Activated CD8-positive, alpha-beta memory T cell treated with anti-CD3 and anti-CD28 coated beads for 4 hours (primary cell): ENCODE measurements at places on chromosomes 13 and 19.
A peak's percentile ranks its signal among the peaks of the same experiment; 100 is the strongest.

DNA sequence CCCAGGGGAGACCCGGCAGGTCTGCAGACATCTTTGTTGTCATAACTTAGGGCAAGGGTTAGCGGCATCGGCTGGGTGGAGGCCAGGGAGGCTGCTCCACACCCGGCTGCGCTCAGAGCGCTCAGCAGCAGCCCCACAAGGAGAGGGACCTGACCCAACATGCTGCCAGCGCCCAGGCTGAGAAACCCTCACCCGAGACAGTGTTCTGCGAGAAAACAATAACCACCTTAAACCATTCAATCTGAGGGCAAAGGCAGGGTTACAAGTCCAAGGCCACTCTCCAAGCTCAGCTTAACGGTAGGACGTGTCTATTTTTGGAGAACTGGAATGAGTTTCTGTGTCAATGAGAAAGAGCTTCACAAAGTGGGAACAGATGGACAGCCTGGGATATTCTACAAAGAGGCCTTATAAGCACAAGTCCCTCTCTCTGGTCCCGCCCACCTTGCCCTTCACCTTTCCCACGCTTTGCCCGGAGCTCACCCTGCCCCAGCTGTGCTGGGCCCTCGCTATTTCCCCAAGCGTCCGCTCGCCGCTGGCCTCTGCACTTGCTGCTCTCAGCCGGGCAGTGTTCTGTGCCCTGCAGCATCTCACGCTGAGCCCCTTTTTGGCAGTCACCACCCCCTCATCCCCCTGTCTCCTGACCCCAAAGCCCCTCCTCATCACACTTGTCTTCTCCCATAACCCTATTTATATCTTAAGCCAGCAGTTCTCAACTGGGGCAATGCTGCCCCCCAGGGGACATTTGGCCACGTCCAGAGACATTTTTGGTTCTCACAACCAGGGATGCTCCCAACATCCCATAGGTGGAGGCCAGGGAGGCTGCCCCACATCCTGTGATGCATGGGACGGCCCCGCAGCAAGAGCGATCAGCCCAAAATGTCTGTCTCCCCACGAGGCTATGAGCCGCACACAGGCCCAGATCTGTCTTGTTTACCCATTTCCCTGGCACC lies 17.6 kb downstream of the PPP1R12C start:
- no peak for DNase-seq

DNA sequence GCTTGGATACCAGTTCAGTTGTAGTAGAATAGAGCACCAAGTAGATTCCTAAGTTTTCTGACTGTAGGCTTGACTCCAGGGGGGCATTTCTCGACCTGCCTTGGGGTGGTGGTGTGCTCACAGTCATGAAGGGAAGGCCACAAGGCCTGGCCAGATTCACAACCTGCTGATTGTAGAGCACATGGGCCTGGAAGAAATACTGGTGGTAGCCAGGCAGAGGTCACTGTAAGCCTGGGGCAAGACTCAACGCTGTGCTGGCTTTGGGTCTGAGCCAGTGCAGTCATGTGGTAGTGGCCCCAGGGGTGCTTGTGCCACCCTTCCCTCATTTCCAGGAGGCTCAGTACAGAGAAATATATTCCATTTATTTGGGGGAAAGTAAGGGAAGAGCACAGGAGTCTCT lies 832.3 kb upstream of the SLC10A2 start:
- DNase-seq, result no peak

GRCh38 chr13:33496336-33496735 lies 210.8 kb upstream of the STARD13 start:
- no peak for DNase-seq

DNA sequence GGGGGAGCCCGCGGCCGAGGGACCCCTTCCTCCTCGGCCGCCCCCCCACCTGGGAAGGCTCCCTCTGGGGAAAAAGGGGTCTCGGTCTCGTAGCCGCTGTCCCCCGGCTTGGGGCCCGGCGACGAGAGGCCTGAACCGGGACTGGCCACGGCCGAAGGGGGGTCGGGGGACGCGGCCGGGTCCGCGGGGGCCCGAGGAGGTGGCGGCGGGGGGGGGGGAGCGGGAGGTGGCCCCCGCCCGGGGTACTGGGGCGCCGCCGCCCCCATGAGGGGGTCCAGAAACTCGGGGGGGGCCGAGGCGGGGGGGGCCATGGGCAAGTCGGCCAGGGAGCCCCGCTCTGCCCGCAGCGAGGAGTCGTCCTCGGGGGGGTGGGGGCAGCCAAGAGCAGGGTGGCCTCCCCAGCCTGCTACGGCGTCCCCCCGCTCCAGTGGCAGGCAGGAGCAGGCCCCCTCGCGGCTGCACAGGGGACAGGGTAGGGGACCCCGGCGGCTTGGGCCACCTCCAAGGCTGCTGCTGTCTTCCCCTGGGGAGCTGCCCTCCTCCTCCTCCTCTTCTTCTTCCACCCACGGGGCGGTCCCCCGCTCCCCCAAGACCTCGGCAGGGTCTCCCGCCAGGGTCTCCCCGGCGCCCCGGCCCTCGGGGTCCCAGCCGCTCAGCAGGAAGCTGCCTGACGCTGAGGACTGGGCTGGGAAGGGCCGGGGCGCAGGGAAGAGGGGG lies 12.9 kb downstream of the LMTK3 start:
- no peak for DNase-seq

GRCh38 chr13:111919286-111919685 lies 147.7 kb upstream of the SOX1 start:
- no peak for DNase-seq

GRCh38 chr19:18477042-18477779 lies 39.3 kb upstream of the ISYNA1 start:
- DNase-seq, result no peak

DNA sequence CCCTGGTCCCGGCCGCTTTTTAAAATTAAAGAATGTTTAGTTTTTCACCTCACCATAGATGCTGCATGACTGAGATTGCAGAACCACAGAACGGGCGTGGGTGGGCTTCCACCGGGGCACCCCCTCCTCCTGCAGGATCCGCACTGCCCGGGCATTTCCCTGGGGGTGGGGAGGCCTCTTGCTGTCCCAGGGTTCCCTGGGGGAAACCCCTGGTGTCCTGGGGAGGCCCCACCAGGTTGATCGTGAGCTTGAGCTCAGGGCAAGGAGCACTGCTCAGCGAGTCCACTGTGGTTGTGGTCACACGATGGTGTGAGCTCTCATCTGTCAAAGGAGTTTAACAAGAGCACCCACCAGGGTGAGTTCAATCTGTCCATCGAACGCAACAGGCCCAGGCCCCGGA lies 11.4 kb upstream of the TCF3 start:
- peak; percentile 33 for DNase-seq

- DNase-seq, result no peak
Observed at GRCh38 chr19:30881281-30881680, 468.0 kb downstream of the TSHZ3 start.

DNA sequence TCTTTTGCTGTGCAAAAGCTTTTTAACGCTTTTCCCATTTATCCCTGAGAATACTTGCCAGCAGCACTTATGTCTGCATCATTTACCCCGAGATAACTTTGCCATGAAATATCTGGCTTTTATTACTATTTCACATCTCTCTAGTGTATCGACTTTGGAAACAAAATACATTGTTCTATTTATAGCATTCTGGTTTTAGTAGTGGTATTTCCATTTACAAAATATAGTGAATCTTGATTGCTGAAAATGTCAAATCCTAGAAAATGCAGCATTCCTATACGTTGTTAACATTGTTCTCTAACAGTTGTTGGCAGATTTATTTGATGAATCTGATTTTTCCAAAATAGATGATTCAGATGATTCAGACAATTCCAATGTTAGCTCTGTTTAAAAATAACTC lies 189.3 kb upstream of the SPRY2 start:
- DNase-seq, result no peak

- no peak for DNase-seq
Observed at GRCh38 chr19:18017275-18018083, 9.5 kb downstream of the ARRDC2 start.

DNA sequence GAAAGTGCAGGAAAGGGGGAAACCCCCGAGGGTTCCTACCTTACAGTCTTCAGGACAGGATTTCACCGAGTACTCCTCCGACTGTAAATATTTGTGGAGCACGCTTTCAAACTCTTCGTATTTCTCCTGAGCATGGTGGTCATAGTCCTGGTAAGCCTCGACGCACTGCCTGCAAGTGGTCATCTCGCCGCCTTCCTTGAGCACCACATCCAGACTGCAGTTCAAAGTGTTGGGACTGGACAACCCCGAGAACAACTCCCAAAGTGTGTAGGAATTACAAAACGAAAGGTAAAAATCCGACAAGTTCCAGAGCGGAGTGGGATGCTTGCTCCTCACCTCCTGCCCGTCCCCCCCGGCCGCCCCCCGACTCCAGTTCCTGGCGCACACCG lies 349.7 kb downstream of the LIG4 start:
- DNase-seq, result no peak

- DNase-seq, result no peak
Observed at GRCh38 chr19:49856574-49857021, 5.6 kb downstream of the PTOV1 start.

DNA sequence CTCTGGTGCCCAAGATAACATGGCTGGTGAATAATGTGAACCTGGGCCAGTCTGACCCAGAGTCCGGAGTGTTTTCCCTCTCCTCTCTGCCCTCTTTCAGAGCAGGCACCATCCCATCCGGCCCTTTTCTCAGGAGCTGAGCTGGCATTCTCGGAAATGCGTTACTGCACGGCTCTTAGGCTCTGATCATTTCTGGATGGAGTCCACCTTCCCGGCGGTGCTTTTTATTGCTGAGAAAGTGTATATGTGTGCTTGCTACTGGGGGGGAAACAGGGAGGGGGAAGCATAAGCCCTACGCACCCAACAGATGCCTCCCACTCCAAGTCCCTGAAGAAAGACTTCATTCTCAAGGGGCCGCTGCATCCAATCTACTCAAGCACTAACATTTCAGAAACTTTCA lies 6.6 kb downstream of the CACNA1A start:
- DNase-seq, result no peak

- DNase-seq, result no peak
Observed at GRCh38 chr19:1942934-1943555, 2.1 kb downstream of the CSNK1G2 start.

DNA sequence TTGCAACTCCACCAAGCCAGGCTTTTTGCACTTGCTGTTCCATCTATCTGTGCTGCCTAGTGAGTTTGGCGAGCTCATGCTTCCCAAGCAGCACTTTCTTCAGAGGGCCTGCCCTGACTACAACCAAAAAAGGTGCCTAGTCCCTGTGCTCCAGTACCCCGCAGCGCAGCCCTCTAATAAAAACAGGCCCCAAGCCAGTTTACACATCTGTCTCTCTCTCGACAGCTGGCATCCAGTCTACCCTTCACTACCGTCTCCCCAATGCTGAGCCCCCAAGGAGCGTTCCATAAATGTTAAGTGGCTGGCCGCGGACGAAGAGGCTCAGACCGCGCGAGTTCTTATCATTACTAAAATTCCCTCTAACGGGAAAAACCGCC lies 512 bp downstream of the MED4 start:
- no peak for DNase-seq

- DNase-seq, result peak; percentile 9
Observed at GRCh38 chr13:59391696-59392095, 772.0 kb downstream of the DIAPH3 start.

DNA sequence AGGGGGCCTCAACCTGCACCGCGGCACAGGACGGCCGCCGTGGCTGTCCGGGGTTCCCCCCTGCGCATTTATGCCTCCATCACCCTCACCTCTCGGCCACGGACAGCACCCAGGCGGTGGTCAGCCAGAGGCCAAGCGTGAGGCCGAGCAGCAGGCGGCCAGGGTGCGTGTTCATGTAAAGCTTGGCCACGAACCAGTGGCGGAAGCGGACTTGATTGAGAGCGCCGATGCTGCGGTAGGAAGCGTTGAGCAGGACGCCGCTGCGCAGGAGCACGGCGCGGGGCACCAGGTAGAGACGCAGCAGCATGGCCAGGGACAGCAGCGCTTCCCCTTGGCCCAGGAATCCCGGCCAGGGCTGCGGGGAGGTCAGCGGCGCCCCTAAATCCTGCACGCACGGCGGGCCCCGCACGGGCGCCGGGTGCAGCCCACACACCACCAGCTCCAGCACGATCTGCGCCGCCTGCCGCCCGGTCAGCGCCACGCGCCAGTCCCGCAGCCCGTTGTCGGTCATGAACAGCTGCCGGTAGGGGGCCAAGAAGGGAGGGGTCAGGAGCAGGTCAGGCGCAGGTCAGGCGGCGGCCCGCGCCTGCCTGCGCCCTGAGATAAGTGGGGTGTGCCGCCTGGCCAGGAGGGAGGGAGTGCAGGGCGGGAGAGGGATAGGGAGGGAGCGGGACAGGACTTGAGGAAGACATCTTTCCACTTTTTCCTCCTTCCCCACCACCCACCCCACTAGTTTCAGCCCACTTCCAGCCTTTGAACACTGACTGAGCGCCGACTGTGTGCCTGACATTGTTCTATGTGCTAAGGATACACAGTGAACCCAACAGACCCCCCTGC lies 6.5 kb downstream of the KCNN4 start:
- no peak for DNase-seq

DNA sequence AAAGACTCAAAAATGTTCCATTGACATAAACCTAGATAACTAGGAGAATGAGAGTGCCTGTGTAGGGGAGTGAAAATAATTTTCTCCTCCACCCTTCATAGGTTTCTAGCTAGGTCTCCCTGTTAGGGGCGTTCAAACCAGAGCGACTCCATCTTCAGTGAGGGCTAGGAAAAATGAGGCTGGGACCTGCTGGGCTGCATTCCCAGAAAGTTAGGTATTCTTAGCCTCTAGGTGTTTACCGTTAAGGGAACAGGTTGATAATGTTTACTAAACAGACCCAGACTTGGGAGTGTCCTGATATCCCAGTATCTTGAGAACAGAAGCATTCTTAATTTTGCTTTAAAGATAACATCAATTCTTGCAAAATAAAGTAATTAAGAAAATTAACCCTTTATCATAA lies 20.1 kb downstream of the PABPC3 start:
- DNase-seq, result no peak

- DNase-seq, result no peak
Observed at GRCh38 chr13:97139691-97140090, 82.4 kb upstream of the MBNL2 start.

- DNase-seq, result no peak
Observed at GRCh38 chr19:44677019-44677811, 5.9 kb downstream of the CEACAM19 start.

DNA sequence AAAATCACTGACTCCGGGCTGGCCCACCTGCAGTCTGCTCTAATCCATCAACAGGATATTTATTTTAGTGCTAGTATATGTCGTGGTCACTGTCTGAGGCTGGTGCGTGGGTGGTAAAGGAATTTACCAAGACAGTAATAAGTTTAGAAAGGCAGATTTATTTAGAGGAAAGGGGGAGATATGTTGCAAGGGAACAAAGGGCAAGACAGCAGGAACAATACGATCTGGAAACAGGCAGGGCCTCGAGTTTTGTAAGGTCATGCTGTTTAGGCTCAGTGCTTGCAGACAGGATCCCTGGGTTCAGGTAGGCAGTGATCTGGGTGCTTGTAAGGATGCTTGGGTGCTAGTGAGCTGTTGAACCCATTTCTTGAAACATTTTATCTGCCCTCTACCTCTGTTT lies 748.2 kb upstream of the SLITRK5 start:
- DNase-seq, result no peak

DNA sequence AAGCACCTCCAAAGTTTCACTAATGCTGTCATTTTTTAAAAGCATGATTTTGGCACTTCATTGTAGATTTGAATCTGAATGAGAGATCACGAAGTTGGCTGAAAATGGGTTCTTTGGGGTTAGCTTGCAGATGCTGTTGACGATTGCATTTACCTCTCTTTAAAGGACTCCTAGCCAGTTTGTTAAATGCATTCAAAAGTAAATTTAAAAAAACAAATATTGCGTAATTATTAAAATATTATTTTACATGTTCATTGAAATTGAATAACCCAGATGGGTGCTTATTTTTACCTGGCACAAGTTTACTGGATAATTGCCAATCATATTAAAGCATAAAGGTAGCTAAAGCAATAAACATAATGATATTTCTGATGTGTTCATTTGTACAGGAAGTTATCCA lies 172.2 kb downstream of the ABCC4 start:
- DNase-seq, result no peak

GRCh38 chr19:34085336-34085735 lies 87.0 kb upstream of the LSM14A start:
- no peak for DNase-seq
